ENCODE measurements at places on chromosomes 6 and 20.

GRCh38 chr6:80594461-80594860 is 488.0 kb downstream of the BCKDHB start:
- no peak for DNase-seq

- no peak for DNase-seq
Observed at GRCh38 chr6:106790935-106791334, 161.6 kb downstream of the QRSL1 start.

DNA sequence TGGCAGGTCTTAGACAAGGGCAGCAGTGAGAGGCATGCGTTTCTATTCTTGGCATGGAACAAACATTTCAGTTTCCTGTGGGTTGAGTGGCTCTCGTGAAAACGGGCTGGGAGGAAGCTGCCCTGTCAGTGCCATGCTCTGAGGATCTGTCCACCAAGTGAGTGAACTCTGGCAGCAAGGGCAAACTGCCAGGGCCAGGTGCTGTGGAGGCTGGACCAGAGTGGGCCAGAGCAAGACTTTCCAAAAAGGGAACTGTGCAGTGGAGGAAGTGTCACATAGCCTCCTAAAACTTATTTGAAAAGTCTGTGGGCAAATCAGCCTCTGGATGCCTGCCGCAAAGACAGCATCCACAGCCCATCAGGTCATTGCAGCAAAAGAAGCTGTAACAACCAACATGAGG is 44.2 kb upstream of the TAB2 start:
- no peak for DNase-seq

- no peak for DNase-seq
Observed at GRCh38 chr6:31737315-31737990, 1.1 kb upstream of the CLIC1 start.

GRCh38 chr6:142756215-142756630 is 188.8 kb downstream of the HIVEP2 start:
- no peak for DNase-seq

- DNase-seq: no peak
Observed at GRCh38 chr20:48339190-48339985, 488.4 kb downstream of the PREX1 start.

- DNase-seq: no peak
Observed at GRCh38 chr6:100115407-100116101, 121.5 kb upstream of the MCHR2 start.

DNA sequence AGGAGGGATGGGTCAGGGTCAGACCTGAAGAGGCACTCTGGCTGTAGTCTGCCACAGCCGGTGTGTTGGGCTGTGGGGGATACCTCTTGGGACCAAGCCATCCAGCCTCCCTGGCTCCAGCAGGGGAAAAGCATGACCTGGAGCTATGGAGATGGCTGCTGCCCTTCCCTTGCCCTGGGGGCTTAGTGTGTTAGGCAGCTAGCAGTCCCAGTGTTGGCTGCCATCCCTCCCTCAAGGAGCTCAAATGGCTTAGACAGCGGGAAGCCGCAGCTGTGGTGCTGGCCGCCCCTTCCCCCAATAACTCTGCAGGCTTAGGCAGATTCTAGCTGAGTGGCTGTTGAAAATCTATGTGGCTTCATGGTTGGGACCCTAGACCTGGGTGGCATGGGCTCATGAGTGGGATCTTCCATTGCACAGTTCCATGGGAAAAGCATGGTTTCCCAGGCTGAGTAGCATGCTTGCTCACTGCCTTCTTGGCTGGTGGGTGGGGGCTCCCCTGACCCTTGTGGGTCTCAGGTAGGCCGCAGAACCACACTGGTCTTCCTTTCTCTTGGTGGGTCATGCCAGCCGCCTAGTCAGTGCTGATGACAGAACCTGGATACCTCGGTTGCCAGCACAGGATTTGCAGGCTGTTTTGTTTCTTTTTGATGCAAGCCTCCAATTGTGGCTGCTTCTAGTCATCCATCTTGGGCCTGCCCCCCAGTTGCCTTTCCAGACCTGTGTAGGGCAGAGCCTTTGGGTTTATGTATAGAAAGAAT is 69.0 kb upstream of the AHI1 start:
- no peak for DNase-seq

- DNase-seq: no peak
Observed at GRCh38 chr20:33875534-33876026, 64.4 kb downstream of the CHMP4B start.

- DNase-seq: no peak
Observed at GRCh38 chr6:132087391-132087790, 136.2 kb upstream of the CCN2 start.

DNA sequence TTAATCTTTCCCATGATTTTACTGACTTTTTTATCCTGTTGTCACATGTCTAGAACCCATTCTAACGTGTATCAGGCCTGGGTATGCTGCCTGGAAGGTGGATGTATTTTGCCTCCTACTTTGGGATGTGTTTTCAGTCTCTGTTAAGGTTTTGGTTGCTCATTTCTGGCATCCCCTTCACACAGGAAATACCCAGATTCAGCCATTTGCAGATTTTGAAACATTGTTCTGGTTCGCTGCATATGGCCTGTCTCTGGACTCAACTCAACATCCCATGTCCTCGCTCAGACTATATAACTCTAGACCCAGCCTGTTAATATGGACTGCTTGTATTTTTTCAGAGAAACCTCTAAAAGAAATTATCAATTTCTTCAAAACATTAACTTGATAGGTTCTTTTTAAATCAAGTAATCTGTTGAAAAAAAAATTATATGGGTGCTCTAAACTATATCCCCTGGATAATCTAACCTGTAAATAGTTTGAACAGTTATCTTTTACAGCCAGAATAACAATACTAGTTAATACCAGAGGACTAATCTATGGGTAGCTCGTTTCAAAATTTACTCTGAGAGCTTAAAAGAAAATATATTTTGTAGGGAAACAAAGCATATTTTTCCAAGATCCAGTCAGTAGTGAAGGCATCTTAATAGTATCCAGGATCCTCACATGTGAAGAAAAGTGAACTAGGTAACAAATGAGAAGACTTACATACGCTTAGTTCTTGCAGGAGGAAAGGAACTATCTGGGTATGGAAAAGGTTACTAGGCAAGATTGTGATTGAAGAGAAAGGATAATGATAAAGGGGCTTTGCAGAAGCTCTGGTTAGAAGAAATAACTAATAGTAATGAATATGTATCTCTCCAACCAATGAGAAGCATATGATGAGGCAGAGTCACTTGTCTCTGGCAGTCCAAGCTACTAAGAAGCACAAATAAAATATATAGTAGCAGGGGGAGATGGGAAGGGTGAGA is 23.4 kb upstream of the HLA-DQB1 start:
- DNase-seq: no peak

GRCh38 chr6:39923394-39923793 is 10.9 kb downstream of the MOCS1 start:
- DNase-seq: no peak

- no peak for DNase-seq
Observed at GRCh38 chr20:50348096-50348495, 157.5 kb downstream of the CEBPB start.
